ENCODE measurements at places on chromosomes 3 and 15.

DNA sequence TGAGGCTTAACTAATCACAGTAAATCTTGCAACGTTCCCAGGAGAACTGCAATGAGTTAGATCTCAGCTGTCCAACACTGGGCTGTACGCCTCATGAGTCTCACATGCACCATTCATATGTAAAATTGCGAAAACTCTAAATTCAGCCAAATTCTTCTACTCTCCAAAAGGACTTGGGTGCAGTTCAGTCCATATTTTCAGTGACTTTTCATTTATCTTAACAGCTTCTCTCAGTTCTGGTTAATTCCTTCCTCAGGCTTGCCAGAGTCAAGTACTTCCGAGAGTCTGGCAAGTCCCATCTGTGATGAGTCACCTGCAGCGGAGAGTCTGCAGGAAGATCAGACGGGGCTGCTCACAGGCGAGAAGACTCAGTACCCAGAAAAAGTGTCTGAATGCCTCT, 11.5 kb downstream of the CCDC80 start:
- DNase-seq, result no peak

GRCh38 chr3:142962520-142963233, 797 bp downstream of the PAQR9 start:
- DNase-seq, result no peak

GRCh38 chr15:39668457-39668856, 87.6 kb downstream of the THBS1 start:
- no peak for DNase-seq

DNA sequence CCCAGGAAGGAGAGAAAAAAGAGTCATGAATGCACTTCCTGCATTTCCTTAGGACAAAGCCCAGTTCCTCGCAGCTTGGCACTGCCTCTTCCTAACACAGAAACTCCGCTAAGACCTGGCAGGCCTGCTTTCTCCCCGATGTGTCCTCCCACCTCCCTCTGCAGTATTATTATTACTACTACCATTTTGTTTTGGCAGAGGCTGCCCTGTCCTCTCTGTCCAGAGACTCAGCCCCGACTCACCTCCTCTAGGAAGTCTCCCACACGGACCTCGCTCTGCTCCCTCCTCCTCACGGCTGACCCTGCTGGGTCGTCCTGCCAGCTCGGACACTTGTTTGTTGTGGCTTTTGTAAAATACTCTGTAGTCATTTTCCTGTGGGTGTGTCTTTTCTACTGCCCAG, 107.2 kb upstream of the HACD2 start:
- DNase-seq, result no peak

- DNase-seq, result no peak
Observed at GRCh38 chr3:188624384-188624783, 470.4 kb downstream of the LPP start.

DNA sequence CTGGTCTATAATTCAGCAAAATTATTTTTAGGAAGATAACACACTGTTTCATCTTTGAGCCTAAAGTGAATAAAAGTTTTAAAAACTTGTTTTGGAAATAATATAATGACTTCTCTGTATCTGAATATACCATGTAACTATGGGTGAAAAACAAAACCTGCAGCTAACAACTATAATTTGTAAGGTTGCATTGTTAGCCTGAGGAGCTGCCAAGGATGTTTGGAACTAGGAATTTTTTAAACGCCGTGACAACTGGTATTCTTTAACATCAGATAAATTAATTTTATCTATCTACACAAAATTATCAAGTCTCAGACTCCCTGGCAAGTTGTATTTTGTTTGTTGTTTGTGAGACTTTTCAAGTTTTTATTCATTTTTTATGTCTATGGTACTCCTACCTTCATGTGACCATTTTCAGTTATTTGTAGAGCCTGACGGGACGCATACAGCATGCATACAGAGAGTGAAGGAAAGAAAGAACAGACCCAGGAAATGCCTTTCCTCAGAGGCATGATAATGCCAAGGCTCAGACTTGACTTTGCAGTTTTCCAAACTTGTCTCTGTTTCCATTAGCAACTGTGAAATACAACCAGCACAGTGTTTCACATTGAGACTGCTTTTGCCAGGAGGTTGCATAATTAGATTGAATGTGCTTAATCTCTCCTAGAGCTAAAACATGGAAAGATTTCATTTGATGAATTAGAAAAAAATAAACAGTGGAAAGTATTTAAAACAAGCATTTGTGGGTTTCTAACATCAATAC, 60.8 kb upstream of the ARHGEF26 start:
- no peak for DNase-seq

- no peak for DNase-seq
Observed at GRCh38 chr15:57921371-57921770, 144.1 kb downstream of the ALDH1A2 start.

DNA sequence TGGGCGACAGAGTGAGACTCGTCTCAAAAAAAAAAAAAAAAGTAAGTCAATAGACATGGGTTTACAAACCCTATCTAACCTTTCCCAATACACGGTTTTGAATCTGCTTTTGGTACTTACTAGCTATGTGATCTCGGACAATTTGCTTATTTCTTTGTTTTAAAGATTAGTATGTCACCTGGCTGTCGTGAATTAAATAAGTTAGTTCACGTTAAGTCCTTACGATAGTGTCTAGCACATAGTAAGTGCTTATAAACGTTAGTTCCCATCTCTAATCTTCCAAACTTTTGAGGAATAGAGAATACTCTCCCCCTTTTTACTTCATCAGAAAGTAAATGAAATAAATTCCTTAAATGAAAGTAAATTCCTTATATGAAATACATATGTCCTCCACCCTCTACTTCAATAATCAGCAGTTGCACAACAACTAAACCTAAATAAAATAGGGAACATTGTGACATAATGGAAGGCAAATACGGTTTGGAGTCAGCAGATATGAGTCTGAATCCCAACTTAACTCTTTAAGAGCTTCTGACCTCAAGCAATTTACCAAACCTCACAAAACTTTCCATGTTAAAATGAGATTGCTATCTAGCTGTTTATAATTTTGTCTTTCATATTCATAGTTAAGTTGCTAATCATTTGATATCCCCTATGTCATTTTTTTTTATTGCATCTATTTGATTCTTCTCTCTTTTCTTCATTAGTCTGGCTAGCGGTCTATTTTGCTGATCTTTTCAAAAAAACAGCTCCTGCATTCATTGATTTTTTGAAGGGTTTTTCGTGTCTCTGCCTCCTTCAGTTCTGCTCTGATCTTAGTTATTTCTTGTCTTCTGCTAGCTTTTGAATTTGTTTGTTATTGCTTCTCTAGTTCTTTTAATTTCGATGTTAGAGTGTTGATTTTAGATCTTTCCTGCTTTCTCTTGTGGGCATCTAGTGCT, 134.6 kb downstream of the PEAK1 start:
- DNase-seq, result no peak

DNA sequence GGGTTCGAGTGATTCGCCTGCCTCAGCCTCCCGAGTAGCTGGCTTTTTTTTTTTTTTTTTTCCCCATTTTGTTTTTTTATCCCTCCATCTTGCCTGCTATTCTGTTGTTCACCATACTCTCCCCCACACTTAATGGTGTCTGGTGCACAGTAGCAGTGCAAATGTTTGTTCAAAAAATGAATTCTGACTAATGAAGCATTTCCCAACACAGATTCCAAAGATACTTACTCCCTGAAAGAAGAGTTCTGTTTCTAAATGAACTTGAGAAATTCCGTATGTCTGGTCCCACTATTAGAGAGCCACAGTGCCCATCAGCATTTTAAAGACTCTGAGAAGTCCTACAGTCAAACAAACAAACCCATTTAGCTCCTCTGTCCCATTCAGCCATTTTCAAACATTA, 9.5 kb downstream of the EDEM1 start:
- no peak for DNase-seq

GRCh38 chr15:50055332-50055731, 63.7 kb downstream of the ATP8B4 start:
- DNase-seq, result no peak

GRCh38 chr3:193938613-193939012, 197.3 kb upstream of the HES1 start:
- no peak for DNase-seq

GRCh38 chr3:52509753-52510328, 14.7 kb downstream of the STAB1 start:
- DNase-seq, result no peak

GRCh38 chr3:61443886-61444285, 117.5 kb upstream of the PTPRG start:
- no peak for DNase-seq

DNA sequence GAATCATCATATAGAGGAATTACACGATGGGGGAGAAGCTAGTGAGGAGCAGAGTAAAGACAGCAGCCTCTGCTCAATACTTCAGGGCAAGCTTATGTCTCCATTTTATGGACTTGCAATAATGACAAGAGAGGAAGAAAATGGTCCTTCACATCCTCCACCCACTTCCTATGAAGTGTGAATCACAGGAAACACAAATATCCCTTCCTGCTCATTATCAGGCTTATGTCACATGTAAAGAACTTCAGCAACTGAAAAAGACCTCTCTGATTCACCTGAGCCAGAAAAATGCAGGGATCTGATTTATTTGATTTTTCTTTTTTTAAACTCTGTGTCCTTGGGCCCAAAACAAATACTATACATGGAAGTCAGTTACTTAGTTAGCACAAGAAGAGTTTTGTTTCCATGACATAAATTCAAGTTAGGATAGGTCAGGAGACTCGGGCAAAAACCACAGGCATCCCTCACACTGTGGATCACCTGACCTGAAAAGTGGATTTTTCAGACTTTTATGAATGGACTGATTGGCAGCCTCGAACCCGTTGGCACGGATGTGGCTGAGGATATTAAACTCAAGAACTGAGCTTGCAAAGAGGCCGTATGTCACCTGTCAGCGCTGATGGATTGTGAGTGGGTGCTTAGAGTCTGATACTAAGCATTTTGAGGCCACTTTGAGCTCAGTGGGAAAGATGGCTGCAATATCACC, 620.8 kb upstream of the MDFIC2 start:
- no peak for DNase-seq

DNA sequence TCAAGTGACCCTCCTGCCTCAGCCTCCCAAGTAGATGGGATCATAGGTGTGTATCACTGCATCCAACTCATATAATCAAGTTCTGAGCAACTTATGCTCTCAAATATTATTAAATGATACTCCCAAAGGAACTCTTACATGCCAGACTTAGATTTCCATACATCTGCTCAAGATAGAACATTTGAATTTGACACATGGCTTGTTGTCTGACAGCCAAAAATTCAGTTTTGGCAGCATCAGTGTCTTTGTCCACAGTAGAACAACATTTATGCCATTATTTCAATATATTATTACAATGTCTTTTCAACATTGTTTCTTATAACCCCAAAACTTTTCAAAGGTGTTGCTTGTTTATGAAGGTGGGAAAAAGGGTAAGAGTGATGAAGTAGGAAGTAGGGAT, 116.2 kb downstream of the SUCNR1 start:
- DNase-seq, result no peak

- no peak for DNase-seq
Observed at GRCh38 chr3:101926594-101927105, 77.3 kb downstream of the NFKBIZ start.

DNA sequence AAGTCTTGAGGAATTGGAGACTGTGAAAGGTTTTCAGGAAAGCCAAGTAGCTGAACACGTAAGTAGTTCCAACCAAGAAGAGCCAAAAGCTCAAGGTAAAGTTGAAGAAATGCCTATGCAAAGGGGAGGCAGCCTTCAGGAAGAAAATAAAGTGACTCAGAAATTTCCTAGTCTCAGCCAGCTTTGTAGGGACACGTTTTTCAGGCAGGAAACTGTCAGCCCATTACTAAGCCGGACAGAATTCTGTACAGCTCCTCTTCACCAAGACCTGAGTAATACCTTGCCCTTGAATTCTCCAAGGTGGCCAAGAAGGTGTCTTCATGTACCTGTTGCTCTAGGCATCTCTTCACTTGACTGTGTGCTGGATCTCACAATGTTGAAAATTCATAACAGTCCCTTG, 48.6 kb downstream of the CDAN1 start:
- DNase-seq, result no peak

GRCh38 chr3:41324156-41324475, 124.8 kb downstream of the CTNNB1 start:
- DNase-seq, result no peak

GRCh38 chr3:78846718-78847117, 921.1 kb downstream of the ROBO1 start:
- DNase-seq, result no peak

GRCh38 chr3:101900316-101900715, 51.0 kb downstream of the NFKBIZ start:
- DNase-seq, result no peak

GRCh38 chr3:141456301-141456625, 30.6 kb upstream of the RASA2 start:
- DNase-seq, result no peak
